Purkinje cell (primary cell): ENCODE measurements at places on chromosomes 7 and 10. TPM values are rescaled to one million over a fixed set of nuclear protein-coding genes. Genes with fewer than 3 reads are reported as not detected.

Gene KCND2
- polyA plus RNA-seq: 4.6 and 10.5 TPM in 2 replicates

Gene CRTAC1
- 9.6 TPM in 1 of 2 replicates, not detected in the other for polyA plus RNA-seq

Gene TEX36
- polyA plus RNA-seq: not detected in 2 replicates

Gene PRKG1
- 71.9 and 117 TPM in 2 replicates for polyA plus RNA-seq

Gene HOXA11
- polyA plus RNA-seq: not detected in 2 replicates

Gene SCART1
- polyA plus RNA-seq: 0.67 and 0.71 TPM in 2 replicates

Gene LIPK
- polyA plus RNA-seq: not detected in 2 replicates

Gene SLC18A2
- 1.1 and 2.5 TPM in 2 replicates for polyA plus RNA-seq

Gene PON1
- polyA plus RNA-seq: 2.5 TPM in 1 of 2 replicates, not detected in the other

Gene VWA2
- polyA plus RNA-seq: not detected in 2 replicates

Gene C7orf57
- 0.41 and 0.87 TPM in 2 replicates for polyA plus RNA-seq

Gene RSPH10B2
- polyA plus RNA-seq: 0.47 TPM in 1 of 2 replicates, not detected in the other

Gene CPA4
- polyA plus RNA-seq: not detected in 2 replicates

Gene AGAP5
- polyA plus RNA-seq: 0.27 and 2.5 TPM in 2 replicates

Gene KIF11
- polyA plus RNA-seq: 0.75 and 1.0 TPM in 2 replicates

Gene CYP2E1
- 22.2 and 23.8 TPM in 2 replicates for polyA plus RNA-seq

Gene IKZF1
- not detected in 2 replicates for polyA plus RNA-seq

Gene MLXIPL
- polyA plus RNA-seq: 1.4 TPM in 1 of 2 replicates, not detected in the other

Gene C7orf33
- polyA plus RNA-seq: not detected in 2 replicates

Gene PSMC2
- polyA plus RNA-seq: 253 and 306 TPM in 2 replicates

Gene TET1
- 1.8 and 2.1 TPM in 2 replicates for polyA plus RNA-seq

Gene ADGRA1
- polyA plus RNA-seq: 5.6 TPM in 1 of 2 replicates, not detected in the other

Gene KCNMA1
- 500 and 503 TPM in 2 replicates for polyA plus RNA-seq

Gene EGFR
- 1.6 and 2.4 TPM in 2 replicates for polyA plus RNA-seq

Gene OR6B1
- not detected in 2 replicates for polyA plus RNA-seq

Gene ENKUR
- polyA plus RNA-seq: 7.7 and 8.3 TPM in 2 replicates

Gene CFAP69
- polyA plus RNA-seq: 6.6 and 11.6 TPM in 2 replicates

Gene ADRB1
- 0.91 and 2.9 TPM in 2 replicates for polyA plus RNA-seq

Gene OR2A1
- polyA plus RNA-seq: not detected in 2 replicates

Gene TFEC
- polyA plus RNA-seq: not detected in 2 replicates

Gene KMT2C
- polyA plus RNA-seq: 10.9 and 11.1 TPM in 2 replicates

Gene ADCY1
- 16.0 and 17.6 TPM in 2 replicates for polyA plus RNA-seq
